ENCODE measurements at places on chromosomes 7 and 10. TPM values are rescaled to one million over a fixed set of nuclear protein-coding genes. Genes with fewer than 3 reads are reported as not detected.

SPDYE16 gene
- 0.25 TPM for total RNA-seq

TET1 gene
- 2.3 TPM for total RNA-seq

IGF2BP3 gene
- 15.0 TPM for total RNA-seq

MMD2 gene
- not detected for total RNA-seq

HGF gene
- total RNA-seq = not detected

TMEM176B gene
- not detected for total RNA-seq

PNLIPRP2 gene
- not detected for total RNA-seq

CYCS gene
- total RNA-seq = 157 TPM

C10orf90 gene
- total RNA-seq = not detected

HTR5A gene
- total RNA-seq = not detected

VWDE gene
- 4.2 TPM for total RNA-seq

FZD1 gene
- total RNA-seq = 0.66 TPM

MEOX2 gene
- total RNA-seq = not detected

MMP21 gene
- total RNA-seq = 0.09 TPM

ZNF33B gene
- total RNA-seq = 27.6 TPM

CYP3A4 gene
- not detected for total RNA-seq

ZNF727 gene
- total RNA-seq = 0.11 TPM

CCDC3 gene
- total RNA-seq = 0.07 TPM

BICC1 gene
- 0.07 TPM for total RNA-seq

EBLN1 gene
- total RNA-seq = not detected

RTKN2 gene
- total RNA-seq = 5.0 TPM

CHAT gene
- not detected for total RNA-seq

C10orf105 gene
- total RNA-seq = 0.61 TPM

COPS6 gene
- total RNA-seq = 101 TPM

HUS1 gene
- 44.8 TPM for total RNA-seq

GET4 gene
- total RNA-seq = 40.2 TPM

LRIT2 gene
- total RNA-seq = not detected

TMEM130 gene
- not detected for total RNA-seq

SAMD9L gene
- 96.4 TPM for total RNA-seq

SEMA3D gene
- not detected for total RNA-seq

AFAP1L2 gene
- total RNA-seq = 1.6 TPM

DLX6 gene
- total RNA-seq = not detected

OPN4 gene
- total RNA-seq = not detected
